Effector CD8-positive, alpha-beta T cell (primary cell): ENCODE measurements at places on chromosomes 4 and X.

GRCh38 chr4:138190452-138190858 is 51.7 kb downstream of the SLC7A11 start:
- DNase-seq, result no peak

DNA sequence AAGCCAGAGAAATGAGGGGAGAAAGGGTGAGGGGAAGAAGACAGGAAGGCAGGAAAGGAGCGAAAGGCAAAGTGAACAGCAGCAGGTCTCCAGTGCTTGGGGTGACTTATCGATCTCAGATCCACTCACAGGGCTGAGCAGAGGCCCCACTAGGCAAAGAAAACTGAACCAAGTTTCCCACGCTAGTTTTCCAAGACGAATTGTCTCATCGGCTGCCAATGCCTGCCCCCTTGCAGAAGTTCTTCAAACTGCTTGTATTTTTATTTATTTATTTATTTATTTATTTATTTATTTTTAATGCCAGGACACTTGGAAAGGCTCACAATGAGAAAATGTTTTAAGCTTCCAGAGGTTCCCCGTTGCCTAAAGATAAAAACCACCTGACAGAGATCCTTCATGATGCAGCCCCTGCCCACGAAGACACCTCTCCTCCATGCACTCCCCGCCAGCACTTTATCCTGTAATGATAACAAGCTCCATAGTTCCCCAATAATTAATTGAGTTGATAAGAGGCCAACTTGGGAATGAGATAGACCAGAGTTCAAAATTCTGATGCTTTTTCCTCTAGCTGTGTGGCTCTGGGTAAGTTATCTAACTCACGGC is 43.2 kb downstream of the QDPR start:
- DNase-seq, result no peak

DNA sequence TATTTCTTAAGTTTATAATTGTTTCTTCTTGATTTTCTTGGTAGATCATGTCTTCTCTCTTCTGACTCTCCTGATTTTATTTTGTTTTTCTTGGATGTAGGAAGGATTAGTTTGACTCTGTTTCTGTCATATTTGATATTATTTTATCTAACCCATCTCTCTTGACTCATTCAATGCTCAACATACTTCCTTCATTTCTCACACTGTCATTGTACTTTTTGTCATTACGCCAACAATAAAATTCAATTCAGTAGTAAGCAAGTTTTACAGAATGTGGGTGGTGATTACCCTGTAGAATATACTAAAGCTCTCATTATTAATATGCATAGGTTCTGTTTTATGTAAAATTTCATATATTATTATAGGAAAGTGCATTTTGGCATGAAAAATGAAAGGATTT is 1303.0 kb upstream of the AGA start:
- DNase-seq, result no peak

GRCh38 chrX:43559644-43560043 is 96.5 kb upstream of the MAOA start:
- DNase-seq, result no peak

DNA sequence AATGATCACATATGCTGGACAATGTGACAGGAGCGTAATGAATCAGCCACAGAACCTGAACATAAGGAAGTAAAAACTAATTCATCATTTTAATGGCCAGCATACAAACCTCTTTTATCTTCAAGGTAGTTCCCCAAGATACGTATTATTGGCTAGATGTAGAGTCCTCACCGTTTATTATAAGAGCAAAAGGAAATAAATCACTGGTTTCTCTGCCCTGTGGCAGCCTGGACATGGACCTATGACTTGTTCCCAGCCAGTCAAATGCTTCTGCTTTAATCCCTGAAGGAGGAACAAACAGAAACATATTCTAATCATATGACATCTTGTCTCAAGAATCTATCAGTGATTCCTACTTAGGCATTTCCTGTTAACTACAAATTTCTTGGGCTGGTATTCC is 86.8 kb upstream of the FAM241A start:
- DNase-seq, result no peak

DNA sequence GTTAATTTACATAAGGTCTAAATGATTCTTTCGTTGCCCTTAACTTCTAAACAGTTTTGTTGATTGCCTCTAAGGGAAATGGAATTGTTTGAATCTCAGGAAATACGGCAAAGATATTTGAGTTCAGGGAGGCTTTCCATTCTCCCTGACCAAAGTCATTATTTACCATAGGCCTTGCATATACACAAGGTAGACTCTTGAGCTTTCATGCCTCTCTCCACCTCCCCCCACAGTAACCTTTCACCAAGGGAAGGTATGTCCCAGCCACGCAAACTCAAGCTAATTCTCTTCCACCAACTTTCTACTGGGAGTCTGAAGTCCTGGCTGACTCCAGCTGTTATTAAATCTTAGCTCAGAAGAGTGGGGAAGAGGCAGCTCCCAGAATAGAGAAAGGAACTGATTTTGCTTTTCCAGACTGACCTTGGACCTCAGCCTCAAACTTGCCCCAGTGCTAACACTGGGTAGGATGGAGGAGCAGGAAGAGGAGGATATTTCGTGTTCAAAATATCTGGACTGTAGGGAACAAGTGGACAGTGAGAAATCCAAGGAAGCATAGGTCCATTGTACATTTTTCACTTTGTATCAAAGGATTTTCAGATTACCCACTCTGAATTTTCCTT is 1.4 kb downstream of the IGSF1 start:
- no peak for DNase-seq

GRCh38 chr4:146637621-146638332 is 916 bp upstream of the POU4F2 start:
- no peak for DNase-seq

- no peak for DNase-seq
These were observed 101.9 kb downstream of the LNX1 start for GRCh38 chr4:53489279-53489889.

GRCh38 chr4:165656829-165657490 is 216.1 kb upstream of the TLL1 start:
- DNase-seq, result no peak

GRCh38 chr4:185309770-185310169 is 86.0 kb downstream of the LRP2BP start:
- no peak for DNase-seq

DNA sequence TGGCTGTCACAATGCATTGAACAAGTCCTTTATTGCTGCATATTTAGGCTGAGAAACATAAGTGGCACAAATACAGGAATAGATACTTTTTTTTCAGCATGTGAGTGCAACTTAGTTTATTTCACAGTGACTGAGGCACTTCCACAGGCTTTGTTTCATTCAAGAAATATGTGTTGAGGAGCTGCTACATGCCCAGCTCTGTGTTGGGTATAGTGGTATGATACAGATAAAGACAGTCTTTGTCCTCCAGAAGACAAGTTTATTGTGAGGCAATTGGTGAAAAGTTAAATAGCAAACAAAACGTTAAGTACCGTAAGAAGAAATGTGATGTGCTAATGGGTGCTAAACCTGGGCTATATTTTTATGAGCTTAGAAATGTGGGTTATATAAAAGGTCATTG is 186.4 kb downstream of the SPRY1 start:
- DNase-seq, result no peak

DNA sequence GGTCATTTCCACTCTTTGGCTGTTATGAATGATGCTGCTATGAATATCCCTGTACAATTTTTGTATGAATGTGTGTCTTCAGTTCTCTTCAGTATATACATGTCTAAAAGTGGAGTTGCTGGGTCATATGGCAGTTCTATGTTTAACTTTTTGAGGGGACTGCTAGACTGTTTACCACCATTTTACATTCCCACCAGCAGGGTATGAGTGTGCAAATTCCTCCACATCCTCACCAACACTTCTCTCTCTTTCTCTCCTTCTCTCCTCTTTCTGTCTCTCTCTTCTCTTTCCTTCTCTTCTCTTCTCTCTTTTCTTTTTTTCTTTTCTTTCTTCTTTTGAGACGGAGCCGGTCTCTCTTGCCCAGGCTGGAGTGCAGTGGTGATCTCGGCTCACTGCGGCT is 7.8 kb downstream of the WWC2 start:
- DNase-seq, result no peak

- no peak for DNase-seq
These were observed 43.7 kb downstream of the LDOC1 start for GRCh38 chrX:141133272-141133671.

DNA sequence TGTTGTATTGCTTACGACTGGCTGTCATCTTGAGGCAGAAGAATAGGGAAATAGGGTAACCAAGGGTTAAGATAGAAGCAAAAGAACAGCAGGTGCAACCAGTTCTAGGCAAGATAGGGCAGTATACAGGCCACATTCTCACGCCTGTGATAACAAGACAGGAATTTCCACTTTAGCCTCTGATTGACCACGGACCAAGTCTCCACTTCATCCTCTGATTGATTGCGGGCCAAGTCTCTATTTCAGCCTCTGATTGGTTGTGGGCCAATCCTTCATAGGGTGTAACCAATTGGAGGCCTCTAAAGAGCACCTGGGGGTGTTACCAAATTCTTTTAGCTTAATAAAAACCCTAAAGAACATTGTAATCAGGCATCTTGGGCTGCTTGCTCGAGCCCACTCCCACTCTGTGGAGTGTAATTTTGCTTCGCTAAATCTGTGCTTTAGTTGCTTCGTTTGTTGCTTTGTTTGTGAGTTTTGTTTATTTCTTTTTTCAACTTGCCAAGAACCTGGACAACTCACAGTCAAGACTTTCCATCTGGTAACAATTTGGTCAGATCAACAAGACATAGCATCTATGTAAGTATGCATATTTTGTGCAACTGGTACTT is 8.7 kb upstream of the TBC1D9 start:
- DNase-seq, result no peak

DNA sequence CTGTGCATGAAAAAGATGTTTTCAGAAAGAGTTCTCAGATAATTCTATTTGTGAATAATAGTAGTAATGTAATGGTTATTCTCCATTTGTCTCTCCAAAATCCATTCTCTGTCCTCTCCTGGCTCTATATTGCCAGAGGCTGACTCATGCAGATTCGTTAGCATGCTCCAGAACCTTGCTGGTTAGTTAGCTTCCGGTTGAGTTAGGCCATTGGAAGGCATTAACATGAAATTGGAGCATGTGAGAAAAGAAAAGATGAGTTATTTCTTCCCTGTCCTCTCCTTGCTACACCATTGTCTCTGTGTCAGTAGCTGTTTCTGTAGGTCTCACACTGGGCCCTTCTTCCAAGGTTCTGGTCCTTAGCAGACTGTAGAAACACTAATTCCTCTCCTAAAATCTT is 23.5 kb upstream of the PRDM8 start:
- DNase-seq, result no peak

DNA sequence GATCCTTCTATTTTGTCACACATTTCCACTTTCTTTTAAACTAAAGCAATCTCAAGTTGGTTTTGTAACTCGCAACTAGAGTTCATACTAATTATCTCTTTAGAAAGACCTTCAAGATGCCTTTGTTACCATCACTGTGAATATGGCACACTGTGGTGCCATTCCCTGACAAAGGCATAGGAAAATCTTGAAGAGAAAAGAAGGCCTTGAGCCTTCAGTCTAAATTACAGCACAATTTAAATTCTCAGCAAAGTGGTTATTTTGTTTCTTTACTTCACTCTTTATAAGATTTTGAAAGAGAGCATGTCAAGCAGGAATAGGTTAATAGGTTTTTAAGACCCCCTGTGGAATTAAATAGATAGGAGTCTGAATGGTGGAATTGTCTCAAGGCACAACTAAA is 89.0 kb upstream of the BANK1 start:
- no peak for DNase-seq

DNA sequence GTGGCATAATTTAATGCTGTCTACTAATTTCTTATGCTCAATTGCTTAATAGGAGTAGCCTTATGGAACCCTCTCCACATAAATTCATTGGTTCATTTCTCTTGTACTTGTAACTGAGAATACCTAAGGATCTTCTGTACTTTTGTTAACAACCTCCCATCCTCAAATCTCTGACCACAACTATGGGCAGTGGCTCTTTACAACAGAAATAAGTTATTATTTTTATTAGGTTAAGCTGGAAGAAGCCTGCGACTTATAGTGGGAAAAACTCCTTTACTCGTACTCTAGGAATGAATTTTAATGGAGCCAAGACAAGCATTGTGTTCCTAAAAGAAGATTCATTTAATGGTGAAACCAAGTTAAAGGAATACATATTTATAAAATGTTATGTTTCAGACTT is 337.1 kb upstream of the CTSO start:
- no peak for DNase-seq

DNA sequence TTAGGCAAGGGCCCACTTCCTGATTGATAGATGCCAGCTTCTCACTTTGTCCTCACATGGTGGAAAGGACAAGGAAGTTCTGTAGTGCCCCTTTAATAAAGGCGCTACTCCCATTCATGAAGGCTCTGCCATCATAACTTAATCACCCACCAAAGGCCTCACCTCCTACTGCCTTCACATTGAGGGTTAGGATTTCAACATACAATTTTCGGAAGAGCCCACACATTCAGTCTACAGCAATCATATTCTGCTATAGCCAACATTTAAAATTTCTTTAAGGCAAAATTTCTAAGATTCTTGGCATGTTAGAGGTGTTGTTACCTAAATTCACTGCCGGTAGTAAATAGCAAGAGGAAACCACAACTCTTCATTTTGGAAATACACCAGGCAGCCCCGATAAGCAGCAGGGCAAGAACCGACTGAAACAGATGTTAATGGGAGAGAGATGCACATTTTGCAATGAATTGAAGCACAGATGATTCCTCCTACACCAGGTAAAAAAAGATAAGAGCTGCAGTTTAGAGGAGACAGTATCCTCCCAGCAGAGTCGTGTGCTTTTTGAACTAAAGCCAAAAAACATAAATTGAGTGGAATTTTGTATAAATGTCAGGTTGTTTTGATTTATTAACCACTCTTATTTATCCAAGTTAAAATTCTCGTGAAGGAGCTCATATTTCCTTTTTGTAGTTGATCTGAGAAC is 594.9 kb downstream of the KCTD8 start:
- DNase-seq, result no peak

- no peak for DNase-seq
These were observed 93.3 kb downstream of the GRIA3 start for GRCh38 chrX:123277347-123277746.

DNA sequence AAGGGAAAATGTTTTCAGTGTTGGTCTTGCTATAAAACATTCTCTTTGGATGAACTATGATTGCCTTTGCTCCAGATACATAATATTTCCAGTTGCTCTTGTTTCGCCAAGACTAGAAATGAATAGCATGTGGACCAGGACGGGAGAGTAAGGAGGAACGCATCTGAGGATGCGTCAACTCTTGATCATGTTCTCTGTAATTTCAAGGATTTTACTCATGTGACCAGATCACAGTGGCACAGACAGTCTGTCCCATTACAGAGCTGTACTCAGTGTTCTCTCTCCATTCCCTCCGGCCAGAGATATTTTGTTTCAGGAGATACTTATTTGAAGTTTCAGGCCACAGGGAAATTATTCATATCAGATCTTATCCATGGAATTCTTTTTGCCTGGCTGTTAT is 266.6 kb downstream of the MID1IP1 start:
- no peak for DNase-seq

GRCh38 chr4:8591626-8592365 is 769 bp upstream of the CPZ start:
- DNase-seq, result no peak

DNA sequence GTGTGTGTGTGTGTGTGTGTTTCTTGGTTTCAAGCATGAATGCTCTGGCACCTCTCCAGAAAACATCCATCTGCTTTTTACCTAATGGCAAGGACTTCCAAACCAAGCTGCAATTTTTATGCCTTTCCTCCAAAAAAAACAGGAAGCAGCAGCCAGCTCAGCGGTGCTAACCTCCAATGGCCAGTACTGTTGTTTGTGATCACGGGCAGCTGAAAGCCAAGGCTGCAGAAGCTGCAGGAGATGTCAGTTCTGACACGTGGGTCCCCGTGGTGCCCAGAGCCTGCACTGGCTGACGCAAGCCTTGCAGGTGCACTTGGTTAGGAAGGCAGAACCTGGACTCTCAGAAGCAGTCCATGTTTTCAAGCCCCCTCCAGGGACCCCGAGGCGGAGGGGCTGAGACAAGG is 313.6 kb upstream of the DDX53 start:
- no peak for DNase-seq

GRCh38 chr4:15376145-15376544 is 51.7 kb upstream of the C1QTNF7 start:
- no peak for DNase-seq
